MCF 10A (cell line): ENCODE measurements at places on chromosomes 7 and 10. TPM values are rescaled to one million over a fixed set of nuclear protein-coding genes. Genes with fewer than 3 reads are reported as not detected.

Gene NEUROG3
- total RNA-seq: not detected in 2 replicates

Gene MYPN
- 0.22 and 0.37 TPM in 2 replicates for total RNA-seq

Gene AASS
- total RNA-seq: 15.6 and 18.4 TPM in 2 replicates

Gene SRRM3
- 0.70 and 0.71 TPM in 2 replicates for total RNA-seq

Gene HOXA11
- total RNA-seq: 0.29 and 0.84 TPM in 2 replicates

Gene SCART1
- total RNA-seq: 0.93 and 1.3 TPM in 2 replicates

DNA sequence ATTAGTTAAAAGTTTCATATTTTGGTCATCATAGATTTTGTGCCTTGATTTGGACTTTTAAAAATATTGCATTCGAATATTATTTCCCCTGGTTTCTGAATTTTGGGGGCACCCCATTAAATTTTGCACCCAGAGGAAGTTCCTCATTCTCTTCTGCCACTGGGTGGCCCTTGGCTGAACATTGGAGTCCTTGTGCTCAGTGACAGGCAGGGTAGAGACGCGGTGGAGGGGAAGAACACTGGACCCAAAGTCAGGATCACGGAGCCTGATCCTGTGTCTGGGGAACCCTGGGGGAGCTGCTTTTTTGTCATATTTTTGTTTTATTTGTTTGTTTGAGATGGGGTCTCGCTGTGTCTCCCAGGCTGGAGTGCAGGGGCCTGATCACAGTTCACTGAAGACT lies 74.7 kb downstream of the MKI67 start:
- no peak for DNase-seq

- DNase-seq: peak; percentile 22
Measured at GRCh38 chr7:44438816-44439215, 51.6 kb downstream of the NUDCD3 start.

- peak; percentile 72 for DNase-seq
Measured at GRCh38 chr7:44979481-44980392, 922 bp upstream of the MYO1G start.

DNA sequence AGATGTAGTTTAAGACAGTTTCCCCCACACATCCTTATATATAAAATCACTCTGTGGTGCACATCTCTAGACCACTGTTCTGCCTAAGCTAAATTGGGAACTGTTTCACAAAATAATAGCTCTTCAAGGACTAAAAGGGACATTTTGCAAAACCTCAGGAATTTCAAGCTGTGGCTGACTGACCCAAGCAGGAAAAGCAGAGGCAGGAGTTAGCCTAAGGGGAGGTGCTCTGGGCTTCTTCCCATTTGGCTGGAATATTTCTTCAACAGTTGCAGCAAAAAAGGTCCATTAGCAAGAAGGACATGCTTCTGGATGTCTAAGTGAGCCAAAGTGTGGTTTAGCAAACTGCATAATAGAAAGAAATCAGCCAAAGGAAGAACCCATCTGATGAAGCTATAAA lies 551.2 kb upstream of the ANKRD30A start:
- no peak for DNase-seq

DNA sequence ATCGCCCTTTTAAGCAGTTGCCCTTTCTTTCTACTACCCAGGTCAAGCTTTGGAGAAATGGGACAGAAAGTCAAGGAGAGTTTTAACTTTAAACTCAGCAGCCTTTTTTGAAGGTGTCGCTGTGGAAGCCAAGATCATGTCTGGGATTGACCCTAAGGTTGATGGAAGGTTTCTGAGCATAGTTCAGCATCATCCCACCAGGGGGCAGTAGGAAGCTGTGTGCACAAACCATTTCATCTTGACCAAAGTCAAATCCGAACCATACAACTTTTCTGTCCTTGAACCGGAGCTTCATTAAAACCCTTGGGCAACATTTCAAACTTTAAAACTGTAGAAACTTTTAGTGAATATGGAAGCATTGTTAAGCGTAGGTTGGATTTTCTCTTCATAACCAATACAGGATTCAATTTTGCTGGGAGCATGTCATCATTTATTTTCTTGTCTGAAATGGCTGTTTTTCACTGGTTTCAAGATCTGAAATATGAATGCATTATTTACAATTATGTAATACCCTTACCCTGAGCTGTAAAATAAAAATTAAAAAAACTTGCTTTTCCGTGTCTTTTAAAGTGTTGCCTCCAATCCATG lies 214.4 kb upstream of the KIAA1217 start:
- DNase-seq: peak; percentile 75

- DNase-seq: no peak
Measured at GRCh38 chr7:96248405-96248804, 73.5 kb downstream of the SLC25A13 start.

- DNase-seq: no peak
Measured at GRCh38 chr7:23012186-23012585, 1.7 kb downstream of the HYCC1 start.

- DNase-seq: no peak
Measured at GRCh38 chr7:43078794-43079193, 33.7 kb upstream of the HECW1 start.

- DNase-seq: no peak
Measured at GRCh38 chr7:140229101-140229525, 52.3 kb upstream of the KDM7A start.

GRCh38 chr10:98617906-98618520 lies 171.3 kb upstream of the HPS1 start:
- DNase-seq: no peak

GRCh38 chr10:7529638-7530037 lies 118.8 kb upstream of the SFMBT2 start:
- peak; percentile 56 for DNase-seq

DNA sequence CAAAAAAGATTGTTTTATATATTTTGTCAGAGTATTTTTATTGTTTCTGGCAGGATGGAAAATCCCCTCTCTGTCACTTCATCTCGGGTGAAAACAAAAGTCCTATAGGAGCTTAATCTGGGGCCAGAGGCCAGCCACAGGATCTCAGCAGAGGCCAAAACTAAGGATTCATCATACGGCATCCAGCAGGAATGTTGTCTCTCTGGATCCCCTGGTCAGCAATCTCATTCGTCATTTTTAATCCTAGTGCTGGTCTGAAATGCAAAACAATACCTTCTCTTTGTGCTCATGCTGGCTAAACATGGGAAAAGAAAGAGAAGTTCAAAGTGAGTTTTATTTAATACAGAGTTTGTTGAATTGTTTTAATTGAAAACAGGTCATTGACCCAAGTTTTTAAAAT lies 482.5 kb upstream of the AUTS2 start:
- DNase-seq: no peak

GRCh38 chr7:66627881-66628360 lies 760 bp upstream of the KCTD7 start:
- no peak for DNase-seq

DNA sequence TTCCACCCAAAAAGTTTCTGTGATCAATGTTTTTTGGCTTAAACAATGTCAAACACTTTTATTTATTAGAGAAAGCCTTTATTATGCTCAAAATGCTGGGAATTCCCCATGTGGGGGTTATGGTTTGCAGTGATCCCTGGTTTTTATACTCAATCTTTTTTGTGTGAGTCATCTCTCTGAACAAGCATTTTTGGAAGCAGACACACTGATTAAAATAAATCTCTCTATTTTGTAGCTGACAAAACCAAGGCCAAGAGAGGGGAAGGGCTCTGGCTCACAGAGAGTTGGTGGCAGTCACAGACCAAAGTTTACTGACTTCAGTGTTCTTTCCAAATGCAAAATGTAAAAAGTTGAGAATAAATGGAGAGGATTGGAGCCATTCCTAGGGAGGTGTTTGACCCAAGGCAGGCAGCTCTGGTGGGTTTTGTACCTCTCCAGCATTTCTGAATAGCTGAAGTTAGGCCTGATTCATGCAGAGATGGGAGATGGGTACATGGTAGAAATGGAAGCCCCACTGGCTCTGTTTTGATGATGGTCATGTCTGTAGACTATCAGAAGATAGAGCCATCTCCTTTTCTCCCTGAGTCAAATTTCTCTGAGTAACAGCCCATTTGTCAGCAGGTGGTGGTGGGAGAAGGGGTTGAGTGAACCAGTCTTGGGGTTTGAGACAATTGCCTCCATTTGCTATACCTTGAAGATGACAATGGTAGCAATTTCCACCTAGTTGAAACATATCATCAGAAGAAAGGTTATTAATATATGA lies 45.4 kb upstream of the NAMPT start:
- peak; percentile 51 for DNase-seq

- DNase-seq: no peak
Measured at GRCh38 chr7:20561466-20561865, 54.0 kb upstream of the ABCB5 start.

- DNase-seq: no peak
Measured at GRCh38 chr10:132450825-132451505, 54.0 kb downstream of the PWWP2B start.

DNA sequence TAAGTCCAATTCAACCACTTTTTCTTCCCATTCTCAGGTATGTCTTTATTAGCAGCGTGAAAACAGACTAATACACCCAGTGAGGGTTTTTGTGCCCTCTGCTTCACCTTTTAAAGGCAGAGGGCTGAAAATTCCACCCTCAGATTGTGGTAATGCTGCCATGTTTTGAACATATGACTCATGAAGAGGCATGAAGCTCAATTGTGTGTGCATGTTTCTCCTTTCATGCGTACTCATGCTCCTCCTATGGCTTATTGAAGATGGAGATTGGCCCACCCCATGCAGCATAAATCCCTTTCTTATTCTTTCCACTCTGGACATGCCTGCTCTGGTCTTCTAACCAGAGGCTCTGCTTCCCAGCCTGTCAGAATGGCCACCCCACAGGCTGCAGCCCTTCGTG lies 168.0 kb upstream of the PRKCQ start:
- DNase-seq: no peak

- DNase-seq: no peak
Measured at GRCh38 chr7:47328392-47329319, 253.3 kb downstream of the TNS3 start.

- no peak for DNase-seq
Measured at GRCh38 chr7:139989366-139990141, 73.2 kb downstream of the PARP12 start.

DNA sequence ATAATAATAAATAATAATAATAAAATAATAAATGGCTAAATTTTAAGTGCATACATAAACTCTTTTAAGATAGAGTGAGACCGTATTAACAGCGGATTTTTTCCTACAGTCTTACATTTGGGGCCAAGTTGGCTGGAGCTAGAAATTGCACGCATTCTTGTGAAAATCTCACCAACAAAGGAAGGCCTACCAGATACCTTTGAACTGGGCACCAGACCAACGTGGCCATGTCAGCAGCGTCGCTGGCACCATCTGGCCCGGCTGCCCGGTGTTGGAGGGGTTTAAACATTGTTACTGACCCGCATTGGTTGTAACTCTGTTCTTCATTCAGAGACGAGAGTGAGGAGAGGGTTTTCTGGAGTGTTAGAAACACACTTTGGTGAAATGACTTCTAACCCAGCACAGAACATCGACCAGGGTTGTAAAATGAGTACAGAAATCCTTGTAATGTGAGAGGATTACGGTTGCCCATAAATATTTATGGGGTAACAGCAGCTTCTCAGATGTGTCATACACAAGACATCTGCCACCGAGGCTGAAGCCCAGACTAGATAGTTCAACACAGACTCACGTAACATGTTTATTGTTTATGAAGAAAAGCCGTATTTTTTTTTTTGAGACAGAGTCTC lies 34.6 kb upstream of the UNCX start:
- peak; percentile 60 for DNase-seq

- peak; percentile 23 for DNase-seq
Measured at GRCh38 chr10:47346581-47347302, 1.4 kb upstream of the RBP3 start.

DNA sequence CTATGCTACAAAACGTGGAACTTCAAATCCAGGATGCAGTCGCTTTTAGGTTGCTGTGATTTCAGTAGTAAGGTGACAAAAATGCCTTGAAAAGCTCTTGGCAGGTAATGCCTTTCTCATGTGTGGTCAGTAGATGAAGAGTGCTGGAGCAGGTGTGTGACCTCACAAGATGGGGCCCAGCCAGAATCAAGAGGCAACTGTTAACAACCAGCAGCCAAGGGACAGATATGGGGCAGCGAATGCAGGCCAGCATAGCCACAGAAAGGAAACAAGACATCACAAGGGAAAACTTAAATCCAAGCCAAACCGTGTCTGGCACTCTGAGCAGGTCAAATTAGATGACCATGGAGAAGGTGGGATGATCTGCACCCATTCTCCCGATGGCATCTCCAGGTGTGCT lies 12.3 kb downstream of the HUS1 start:
- no peak for DNase-seq

- no peak for DNase-seq
Measured at GRCh38 chr7:38833329-38833728, 75.7 kb downstream of the VPS41 start.

DNA sequence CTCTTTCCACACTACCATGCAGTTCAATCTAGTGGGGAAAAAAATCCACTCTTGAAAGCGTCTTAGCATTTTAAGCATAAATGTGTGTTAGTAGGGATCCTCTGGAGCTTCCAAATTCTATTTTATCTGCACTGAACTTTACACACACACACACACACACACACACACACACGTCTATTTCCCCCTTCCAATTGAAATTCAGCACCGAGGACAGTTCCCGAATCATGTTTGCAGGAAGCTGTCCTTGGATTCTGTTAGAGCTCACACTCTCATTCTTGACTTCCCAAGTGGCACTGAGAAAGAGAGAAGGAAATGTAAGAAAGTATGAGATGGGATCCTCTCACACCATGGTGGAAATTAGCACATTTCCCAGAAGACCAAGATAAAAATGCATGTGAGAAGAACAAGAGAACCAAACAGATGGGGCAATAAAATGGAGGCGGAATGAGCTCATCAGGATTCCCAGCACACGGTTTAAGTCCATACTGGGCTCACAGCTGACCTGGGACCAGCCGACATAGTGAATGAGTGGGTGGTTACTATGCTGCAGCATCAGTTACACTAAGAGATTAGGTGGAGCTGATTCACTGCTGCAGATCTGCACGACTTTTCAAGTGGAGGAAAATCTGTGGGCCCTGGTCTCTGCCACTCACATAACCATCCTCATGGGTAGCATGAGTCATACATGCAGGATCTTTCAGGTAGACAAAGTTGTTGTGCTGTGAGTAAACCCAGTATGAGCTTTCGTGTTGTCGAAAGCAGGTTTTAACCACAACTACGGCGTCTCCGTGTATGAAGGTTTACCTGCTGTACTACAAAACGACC lies 3.3 kb upstream of the NPTX2 start:
- peak; percentile 60 for DNase-seq

GRCh38 chr7:32143301-32143700 lies 73.1 kb upstream of the PDE1C start:
- DNase-seq: no peak

DNA sequence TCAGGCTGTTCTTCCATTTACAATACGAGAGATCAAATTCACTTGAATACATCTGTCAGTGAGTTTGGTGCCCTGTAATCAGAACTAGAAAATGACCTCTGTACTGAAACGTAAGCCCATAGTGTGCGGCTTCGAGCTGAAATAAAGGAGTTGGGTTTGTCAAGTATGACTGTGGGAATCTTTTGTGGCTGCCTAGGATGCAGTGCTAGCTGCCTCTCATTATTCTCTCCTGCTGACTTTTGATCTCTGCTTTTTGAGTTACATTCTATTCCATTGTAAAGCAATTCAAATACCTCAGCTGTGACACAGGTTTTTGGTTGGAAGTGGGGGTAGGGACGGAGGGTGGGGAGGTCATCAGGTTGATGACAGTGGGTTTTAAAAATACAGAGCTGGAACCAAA lies 40.4 kb downstream of the ICA1 start:
- DNase-seq: no peak
